CD4-positive, alpha-beta T cell treated with Interleukin-4 for 1 hour (primary cell): ENCODE measurements at places on chromosomes 5 and 9.

DNA sequence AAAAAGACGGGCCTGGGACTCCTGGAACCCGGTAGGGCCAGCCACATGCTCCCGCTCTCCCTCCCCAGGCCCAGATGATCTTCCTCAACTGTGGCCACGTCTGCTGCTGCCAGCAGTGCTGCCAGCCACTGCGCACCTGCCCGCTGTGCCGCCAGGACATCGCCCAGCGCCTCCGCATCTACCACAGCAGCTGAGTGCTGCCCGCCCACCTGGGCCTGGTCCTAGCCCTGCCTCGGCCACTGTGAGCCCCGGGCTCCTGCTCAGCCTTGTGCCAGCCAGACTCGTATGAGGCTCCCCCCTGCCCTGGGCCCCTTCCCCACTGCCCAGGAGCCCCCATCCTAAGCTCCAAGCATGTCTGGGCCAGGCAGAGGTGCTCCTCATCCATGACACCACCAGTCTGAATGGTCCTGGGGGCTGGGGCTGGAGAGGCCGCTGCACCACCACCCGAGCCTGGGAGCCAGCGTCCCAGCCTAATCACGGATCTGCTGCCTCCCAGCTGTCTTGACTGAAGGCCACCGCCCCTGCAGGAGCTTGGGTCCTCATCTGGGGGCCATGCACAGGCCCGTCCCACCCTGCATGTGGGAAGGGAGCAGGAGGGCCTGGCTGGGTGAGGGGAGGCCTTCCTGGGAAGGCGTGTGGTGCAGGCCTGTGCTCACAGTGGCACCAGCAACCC, 51.5 kb downstream of the LRSAM1 start:
- no peak for DNase-seq

DNA sequence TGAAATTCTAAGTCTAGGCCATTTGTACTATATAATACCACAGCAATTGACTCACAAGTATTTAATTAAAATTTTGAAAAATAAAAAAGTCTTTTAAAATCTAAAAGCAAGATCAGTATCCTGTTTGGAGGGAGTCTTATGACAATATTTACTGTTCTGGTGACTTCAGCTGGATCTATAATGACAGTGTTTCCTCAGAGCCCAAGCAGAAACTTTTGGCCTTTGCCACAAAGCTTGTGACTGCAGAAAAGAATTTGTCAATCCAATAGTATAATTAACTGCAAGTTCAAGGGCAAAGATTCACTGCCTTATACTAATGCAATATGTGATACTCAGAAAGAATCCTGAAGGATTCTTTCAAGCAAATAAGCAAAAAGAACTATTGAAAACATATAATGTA, 49.6 kb upstream of the RAPGEF6 start:
- no peak for DNase-seq

GRCh38 chr5:172151661-172152210, 36.3 kb downstream of the STK10 start:
- no peak for DNase-seq

DNA sequence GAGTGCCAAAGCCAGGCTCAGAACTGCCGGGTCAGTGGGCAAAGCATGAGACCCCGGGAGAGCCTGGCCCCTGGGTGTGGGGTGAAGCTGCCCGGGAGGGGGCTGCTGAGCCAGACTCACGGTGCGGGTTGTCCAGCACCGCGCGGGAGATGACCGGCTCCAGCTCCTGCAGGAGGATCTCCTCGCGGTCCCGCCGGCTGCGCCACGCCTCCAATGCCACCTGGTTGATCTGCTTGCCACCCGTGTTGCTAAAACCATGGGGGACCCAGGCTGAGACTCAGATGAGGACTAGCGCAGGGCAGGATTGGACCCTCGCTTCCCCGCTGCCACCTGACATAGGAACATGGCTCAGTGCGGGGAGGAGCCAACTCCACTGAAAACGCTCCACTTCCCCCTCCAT, 2.6 kb downstream of the TOR2A start:
- no peak for DNase-seq

DNA sequence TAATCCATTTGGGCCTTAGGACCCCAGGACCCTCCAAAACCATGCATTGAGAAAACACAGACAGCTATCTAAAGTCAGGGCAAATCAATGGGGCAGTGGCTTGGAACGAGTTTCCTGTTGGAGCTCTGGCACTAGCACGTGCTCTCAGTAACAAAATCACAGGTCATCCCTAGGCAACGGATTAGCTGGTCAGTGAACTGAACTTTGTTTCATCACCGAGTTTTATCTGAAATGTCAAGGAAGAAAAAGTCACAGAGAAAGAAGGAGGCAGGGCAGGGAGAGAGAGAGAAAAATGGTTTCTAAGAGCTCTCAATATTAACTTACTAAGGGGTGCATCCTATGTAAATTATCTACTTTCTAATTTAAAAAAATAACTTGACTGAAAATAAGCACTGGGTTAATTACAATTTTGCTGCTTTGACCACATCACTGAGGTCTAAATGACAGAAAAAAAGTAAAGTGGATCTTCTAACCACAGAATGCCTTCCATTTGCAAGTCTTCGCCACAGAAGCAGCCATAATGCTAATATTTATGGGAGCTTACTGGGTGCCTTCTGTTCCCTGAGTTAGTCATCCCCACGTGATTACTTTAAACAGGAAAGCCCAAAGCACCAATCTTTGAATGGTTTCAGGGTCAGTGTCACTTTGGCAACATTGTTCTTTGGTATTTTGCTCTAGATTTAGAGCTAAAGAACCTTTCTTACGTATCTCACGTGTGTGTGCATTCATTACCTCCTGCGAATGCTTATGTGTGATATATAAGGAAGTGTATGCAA, 503.9 kb downstream of the RASEF start:
- DNase-seq = no peak

GRCh38 chr5:175842951-175843793, 28.2 kb upstream of the CPLX2 start:
- DNase-seq = no peak

DNA sequence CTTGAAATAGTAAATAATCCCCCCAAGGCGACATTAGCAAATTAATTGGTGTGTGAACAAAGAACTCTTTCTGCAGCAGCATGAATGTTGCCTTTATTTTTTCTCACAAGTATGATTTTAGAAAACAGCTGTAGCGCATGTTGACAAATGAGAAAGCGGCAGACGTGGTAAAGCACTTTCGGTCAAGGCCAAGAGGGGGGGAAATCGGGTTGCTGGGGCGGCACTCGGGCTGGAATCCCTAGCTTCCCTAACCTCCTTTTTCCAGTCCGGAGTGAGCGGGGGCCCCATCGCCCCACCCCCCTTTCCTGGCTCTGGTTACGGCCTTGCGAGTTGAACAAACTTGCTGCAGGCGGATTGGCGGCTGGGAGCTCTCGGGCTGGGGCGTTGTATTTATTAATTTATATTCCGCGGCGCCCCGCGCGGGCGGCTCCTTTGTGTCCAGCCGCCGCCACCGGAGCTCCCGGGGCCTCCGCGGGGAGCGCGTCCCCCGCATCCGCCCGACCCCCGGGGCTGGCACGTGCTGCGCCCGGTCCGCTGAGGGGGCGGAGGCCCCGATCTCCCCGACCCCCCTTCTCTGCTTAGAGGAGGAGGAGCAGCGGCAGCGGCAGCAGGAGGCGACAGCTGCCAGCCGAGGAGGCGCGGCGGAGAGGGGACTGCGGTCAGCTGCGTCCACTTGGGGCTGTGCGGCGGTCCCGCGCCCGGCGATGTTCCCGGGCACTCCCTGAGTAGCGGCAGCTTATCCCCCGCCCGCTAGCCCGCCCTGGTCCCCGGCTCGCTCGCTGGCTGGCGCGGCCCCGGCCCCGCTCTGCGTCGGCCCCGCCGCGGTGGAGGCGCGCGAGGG, at the start of gene RHOBTB3:
Gene RHOBTB3 (plus strand): TSS at position 607 of the 841 bp plus-strand sequence. CDS start 347 bp downstream, outside the sequence.
- DNase-seq = peak; percentile 24

DNA sequence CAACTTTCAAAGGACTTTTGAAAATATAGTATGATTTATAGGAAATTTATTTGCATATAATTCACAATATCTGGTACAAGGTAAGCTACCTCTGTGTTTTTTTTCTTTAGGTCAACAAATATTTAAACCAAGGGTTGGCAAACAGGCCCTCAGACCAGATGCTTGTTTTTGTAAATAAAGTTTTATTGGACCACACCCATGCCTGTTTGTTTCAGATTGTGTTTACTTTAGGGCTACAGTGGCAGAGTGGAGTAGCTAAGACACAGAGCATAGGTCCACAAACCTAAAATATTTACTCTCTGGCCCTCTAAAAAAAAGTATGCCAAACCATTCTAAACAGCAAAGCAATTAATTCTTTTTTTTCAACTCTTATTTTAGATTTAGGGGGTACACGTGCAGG, 119.7 kb upstream of the CCDC152 start:
- DNase-seq = no peak

GRCh38 chr9:27377811-27378456, 81.0 kb upstream of the EQTN start:
- DNase-seq = no peak
